ENCODE measurements at places on chromosomes 2 and 18.

- DNase-seq = no peak
Measured at GRCh38 chr18:7516266-7517117, 50.6 kb upstream of the PTPRM start.

GRCh38 chr2:14602309-14602708, 30.2 kb upstream of the LRATD1 start:
- DNase-seq = no peak

- no peak for DNase-seq
Measured at GRCh38 chr18:60246606-60247005, 126.0 kb downstream of the MC4R start.

GRCh38 chr2:168748461-168748860, 54.0 kb upstream of the NOSTRIN start:
- no peak for DNase-seq

GRCh38 chr18:74465775-74466174, 8.7 kb upstream of the DIPK1C start:
- DNase-seq = no peak

GRCh38 chr2:142076317-142076716, 54.5 kb downstream of the LRP1B start:
- no peak for DNase-seq

DNA sequence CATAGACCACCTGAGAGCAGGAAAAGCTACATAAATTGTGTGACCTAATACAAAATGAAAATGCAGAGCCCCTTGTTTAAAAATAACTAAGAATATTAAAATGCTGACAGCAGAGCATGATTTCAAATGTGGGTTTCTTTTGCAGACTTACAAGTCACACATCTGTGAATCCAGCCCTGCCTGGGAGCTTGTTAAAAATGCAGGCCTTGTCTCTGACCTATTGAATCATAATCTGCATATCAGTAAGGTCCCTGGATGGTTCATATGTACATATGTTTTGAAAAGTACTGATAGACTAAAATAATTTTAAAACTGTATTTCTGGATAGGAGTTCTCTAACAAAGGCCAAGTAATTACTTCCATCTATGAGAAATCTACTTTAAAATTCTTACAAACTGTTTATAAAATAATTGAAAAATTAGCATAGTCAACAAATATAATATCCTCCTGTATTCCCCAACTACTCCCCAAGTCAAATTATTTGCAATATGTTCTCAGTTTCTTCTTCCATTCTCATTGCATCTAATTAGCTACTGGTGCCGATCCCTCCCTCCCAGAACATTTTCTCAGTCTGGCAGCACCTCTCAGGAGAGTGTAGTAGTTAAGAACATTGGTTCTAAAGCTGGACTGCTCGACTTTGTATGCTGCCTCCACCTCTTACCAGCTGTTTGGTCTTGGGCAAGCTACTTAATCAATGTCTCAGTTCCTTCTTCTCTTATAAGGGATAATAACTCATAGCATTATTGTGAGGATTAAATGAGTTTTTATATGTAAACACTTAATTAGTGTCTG, 1040.4 kb upstream of the CDH2 start:
- no peak for DNase-seq

DNA sequence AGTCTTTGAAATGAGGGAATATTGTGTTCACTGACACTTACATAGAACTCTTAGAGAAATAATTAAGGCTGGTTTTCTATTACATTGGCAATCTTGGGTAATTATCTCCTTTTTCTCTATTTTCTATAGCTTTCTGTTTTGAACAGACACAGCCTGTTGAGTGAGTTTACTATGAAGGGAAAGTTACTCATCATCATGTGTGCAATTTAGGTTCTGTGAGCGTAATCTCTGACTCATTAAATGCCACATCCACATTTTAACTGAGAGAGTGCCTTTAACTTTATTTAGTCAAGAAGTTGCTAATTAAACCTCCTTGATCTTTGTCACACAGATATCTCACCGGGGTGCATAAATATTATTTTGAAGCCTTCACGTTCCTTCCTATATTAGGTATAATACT, 174.0 kb upstream of the SLC8A1 start:
- no peak for DNase-seq

- DNase-seq = no peak
Measured at GRCh38 chr2:175805442-175806124, 196.5 kb downstream of the LNPK start.

DNA sequence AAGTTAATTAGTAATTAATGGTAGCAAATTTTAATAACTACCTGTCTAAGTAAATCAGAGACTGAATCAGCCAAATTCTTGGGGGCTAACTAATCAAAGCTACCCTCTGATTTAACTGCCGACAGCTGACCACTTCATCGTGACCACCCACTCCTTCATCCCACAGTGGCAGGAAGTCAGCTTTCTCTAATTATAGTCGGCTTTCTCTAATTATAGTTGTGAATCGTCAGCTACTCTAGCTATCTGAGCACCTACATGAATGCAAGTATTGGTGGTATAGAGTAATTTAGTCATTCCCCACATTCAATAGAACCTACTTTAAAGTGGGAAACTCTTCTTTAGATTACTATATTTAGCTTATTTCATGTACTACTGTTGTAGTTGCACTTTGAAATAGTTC, 185.5 kb downstream of the PTGR3 start:
- no peak for DNase-seq

DNA sequence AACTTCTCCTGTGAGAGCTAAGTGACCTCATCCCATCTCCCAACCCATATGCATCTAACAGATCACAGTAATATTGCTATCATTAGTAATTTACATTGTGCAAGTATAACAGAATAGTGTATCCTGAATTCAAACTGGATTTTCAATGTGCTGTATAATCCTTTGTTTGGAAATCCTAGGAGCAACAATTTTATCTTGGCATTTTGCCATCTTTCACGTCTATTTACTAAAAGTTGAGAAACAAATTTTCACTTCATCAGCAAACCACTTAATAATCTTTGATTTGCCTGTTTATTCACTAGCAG, 3.8 kb downstream of the HNRNPLL start:
- DNase-seq = no peak

DNA sequence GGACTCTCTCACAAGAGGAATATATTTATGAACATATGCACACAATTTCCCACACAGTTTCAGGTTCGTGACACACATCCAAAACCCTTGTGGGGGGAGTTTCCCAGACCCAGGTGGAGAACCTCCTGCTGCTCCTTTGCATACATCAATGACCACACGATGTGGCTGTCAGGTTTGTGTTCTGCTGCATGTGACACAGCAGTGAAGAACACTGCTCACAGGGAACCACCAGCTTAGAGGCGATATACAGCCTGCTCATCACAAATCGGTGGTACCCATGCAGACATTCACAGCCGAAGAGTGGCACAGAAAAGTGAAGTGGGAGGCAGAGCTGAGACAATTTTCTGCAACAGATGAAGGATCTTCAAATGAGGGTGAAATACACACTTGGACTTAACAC, 175.6 kb upstream of the ZFP36L2 start:
- no peak for DNase-seq

- no peak for DNase-seq
Measured at GRCh38 chr2:16588565-16588964, 77.1 kb downstream of the CYRIA start.

DNA sequence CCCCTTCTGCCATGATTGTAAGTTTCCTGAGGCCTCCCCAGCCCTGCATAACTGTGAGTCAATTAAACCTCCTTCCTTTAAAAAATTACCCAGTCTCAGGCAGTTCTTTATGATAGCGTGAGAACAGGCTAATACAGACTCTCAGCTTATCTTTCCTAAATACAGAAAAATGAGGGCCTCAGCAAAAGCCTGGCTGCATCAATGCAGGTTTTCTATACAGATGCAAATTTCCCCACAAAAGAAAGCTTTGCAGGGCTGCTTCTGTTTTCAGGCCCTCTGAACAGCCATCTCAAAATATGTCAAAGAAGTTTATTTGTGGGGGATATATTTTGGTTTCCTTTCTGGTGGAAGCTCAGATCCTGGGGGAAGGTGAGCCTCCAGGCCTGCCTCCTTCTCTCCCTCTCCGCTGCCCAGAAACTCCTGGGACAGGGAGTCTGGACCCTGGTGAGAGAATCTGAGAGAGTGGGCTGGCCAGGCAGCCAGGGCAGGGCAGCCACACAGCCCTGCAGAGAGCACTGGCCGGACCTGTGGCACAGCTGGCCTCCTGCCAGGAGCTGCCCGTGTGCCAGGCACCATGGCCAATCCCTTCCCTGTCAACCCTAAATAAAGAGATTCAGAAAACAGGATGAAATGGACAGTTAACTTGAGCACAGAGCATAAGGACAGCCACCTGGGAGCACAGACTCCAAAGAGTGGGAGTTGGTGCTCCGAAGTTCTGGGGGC, 21.6 kb upstream of the AGXT start:
- DNase-seq = no peak

GRCh38 chr2:103002954-103003353, 241.1 kb downstream of the TMEM182 start:
- DNase-seq = no peak

- DNase-seq = no peak
Measured at GRCh38 chr2:232533944-232534710, 5.4 kb upstream of the CHRNG start.

- DNase-seq = no peak
Measured at GRCh38 chr2:37560863-37561614, 110.4 kb downstream of the CDC42EP3 start.

- DNase-seq = no peak
Measured at GRCh38 chr18:21393986-21394385, 152.0 kb downstream of the GREB1L start.

DNA sequence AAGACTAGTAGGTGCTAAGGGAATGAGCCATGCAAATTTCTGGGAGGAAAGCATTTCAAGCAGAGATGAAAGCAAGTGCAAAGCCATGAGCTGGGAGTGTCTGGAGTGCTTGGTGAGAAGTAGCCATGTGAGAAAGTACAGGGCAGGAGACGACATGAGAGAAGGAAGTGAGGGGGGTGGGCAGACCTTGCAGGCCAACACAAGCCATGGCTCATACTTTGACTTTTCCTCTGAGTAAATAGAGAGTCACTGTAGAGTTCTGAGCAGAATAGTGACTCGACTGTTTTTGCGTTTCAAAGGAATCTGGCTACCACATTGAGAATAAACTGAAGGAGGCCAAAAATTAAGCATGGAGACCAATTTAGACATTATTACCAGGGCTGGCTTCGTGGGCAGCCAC, 42.2 kb downstream of the SCN2A start:
- no peak for DNase-seq

DNA sequence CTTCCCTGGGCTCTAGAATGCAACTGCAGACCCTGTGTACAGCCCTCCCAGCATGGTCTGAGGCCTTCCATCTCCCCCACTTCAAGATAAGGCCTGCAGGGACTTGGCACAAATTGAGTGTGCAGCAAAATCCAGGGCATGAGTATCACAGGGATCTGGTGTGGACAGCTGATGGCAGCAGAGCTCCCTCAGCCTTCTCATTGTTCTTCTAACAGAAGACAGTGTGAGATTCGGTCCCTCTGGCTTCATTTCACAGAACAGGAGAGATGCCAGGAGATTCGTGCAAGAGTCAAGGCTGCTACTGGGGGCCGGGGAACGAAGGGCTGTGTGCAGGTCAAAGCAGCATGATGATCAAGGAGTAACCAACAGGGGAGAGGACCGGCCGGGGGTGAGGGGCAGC, 85.8 kb downstream of the UXS1 start:
- DNase-seq = no peak

DNA sequence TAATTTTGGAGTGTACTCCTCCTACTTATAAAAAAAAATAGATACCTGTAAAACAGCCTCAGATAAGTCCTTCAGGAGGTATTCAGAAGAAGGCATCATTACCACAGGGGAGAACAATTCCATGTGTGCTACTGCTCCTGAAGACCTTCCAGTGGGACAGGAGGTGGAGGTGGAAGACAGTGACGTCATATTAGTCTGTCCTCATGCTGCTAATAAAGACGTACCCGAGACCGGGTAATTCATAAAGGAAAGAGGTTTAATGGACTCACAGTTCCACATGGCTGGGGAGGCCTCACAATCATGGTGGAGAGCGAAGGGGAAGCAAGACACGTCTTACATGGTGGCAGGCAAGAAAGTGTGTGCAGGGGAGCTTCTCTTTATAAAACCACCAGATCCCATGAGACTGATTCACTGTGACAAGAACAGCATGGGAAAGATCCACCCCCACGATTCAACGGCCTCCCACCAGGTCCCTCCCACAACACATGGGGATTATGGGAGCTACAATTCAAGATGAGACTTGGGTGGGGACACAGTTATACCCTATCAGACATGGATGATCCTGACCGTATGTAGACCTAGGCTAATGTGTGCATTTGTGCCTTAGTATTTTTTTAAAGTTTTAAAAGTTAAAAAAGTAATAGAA, 98.4 kb downstream of the NDUFA10 start:
- DNase-seq = no peak

DNA sequence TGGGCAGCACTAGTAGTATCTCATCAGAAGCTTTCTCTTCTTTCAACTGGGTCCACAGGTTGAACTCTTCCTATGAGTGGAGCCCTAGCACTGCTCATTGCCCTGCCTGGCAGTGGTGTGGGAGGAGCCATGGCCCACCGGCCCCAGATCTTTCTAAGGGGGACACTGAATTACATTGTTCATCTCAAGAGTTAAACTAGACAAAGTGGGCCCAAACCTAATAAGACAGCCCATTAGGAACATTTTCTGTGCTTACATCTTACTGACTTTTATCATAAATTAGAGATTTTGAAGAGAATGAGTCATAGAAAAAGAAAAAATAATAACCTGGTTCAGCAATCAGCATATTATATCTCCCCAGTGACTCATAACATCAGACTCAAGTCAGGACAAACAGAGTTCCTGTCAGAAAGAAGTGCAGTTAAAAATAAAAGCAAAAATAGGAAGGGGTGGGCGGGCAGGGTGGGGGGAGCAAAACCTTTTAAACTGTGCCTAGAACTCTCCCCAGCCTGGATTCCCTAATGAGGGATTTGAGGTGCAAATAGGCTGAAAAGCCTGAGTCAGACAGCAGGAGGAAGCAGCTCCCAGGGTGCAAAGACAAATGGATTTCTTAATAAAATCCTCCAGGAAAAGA, 161.6 kb upstream of the TRIB2 start:
- no peak for DNase-seq

- no peak for DNase-seq
Measured at GRCh38 chr18:33716061-33716683, 138.2 kb downstream of the ASXL3 start.

DNA sequence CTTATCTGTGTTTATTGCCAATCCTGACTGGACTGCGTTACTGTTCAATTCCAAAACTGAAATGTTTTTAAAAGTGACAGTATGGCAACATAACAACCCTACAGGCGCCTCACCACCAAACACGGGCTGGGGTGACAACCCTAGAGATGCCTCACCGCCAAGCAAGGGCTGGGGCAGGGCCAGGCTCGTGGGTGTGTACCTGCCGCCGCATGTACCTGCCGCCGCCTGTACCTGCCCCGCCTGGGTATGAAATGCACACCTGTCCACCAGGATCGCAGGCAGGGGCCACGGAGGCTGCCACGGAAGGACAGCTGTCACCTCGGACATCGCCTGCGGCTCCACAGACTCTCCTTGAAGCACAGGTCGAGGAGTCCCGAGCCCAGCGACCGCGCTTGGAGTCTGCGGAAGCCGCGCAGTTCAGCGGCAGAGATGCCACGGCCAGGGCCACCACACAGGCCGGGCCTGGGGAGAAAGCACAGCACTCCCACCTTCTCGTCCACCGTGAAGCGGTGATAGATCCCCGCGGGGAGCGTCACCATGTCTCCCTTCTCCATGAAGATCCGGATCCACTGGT, 18.9 kb downstream of the ADI1 start:
- no peak for DNase-seq

Data from GM18507 (cell line).